ENCODE measurements at places on chromosomes 3 and 15. TPM values are rescaled to one million over a fixed set of nuclear protein-coding genes. Genes with fewer than 3 reads are reported as not detected.
A peak's percentile ranks its signal among the peaks of the same experiment; 100 is the strongest.

The SPTSSB gene
- not detected for total RNA-seq

DNA sequence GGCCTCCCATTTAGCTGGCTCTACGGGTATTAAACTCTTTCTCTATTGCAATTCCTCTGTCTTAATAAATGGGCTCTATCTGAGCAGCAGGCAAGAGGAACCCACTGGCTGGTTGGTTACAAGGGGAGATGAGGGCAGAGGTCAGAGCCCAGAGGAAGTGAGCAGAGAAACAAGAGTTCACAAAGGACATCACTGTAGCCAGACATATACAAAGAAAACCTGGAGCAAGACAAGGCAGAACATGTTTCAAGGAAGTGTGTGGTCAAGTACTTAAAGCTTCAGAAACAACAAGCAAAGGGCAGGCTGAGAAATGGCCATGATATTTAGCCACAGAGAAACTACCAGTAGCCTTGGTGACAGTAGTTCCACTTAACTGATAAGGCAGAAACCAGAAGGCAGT is 24.3 kb downstream of the SUSD5 start:
- DNase-seq = no peak

GRCh38 chr3:39911465-39912309 is 102.3 kb downstream of the MYRIP start:
- no peak for DNase-seq

- DNase-seq = peak; percentile 52
These were observed 110.5 kb upstream of the GAP43 start for GRCh38 chr3:115512565-115513415.

- DNase-seq = peak; percentile 22
These were observed 299.0 kb downstream of the NR2F2 start for GRCh38 chr15:96629511-96629910.

- peak; percentile 20 for DNase-seq
These were observed 739 bp downstream of the SNRPN start for GRCh38 chr15:24955531-24955921.

DNA sequence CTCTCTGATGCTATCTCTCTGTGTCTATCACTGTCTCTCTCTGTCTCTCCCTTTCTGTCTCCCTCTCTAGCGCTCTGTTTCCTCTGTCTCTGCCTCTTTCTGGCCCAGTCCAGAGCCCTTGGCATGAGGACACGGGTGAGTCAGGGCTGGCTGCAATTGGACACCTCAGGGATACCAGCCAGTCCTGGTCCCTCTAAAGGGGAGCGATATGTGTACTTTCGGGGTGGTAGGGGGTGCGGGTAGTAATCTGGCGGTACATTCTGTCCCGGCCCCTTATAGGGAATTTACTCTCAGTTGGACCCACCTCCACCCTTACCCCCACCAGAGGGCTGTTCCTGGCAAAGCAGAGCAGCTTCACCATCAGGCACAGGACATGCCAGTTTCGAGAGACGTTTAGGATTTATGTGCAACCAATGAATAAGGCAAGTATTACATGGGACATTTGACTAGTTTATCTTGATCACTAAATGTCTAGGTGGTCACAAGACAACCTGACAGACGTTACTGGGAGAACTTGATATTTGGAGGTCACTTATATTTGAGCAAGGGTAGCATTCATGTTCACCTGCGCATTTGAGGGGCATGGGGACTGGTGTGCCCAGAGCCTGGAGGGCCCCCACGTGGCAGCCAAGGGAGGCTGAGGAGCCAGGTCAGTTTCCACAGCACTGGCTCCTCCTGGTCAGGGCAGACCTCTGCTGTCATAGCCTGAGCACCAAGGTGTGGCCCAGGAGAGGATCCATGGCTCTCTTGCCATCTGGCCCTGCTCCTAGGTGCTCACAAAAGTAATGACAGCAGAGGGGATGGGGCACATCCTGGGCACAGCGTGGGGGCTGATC is 256.1 kb downstream of the PLCL2 start:
- peak; percentile 35 for DNase-seq

GRCh38 chr3:47856669-47857068 is 53.7 kb downstream of the DHX30 start:
- DNase-seq = no peak

DNA sequence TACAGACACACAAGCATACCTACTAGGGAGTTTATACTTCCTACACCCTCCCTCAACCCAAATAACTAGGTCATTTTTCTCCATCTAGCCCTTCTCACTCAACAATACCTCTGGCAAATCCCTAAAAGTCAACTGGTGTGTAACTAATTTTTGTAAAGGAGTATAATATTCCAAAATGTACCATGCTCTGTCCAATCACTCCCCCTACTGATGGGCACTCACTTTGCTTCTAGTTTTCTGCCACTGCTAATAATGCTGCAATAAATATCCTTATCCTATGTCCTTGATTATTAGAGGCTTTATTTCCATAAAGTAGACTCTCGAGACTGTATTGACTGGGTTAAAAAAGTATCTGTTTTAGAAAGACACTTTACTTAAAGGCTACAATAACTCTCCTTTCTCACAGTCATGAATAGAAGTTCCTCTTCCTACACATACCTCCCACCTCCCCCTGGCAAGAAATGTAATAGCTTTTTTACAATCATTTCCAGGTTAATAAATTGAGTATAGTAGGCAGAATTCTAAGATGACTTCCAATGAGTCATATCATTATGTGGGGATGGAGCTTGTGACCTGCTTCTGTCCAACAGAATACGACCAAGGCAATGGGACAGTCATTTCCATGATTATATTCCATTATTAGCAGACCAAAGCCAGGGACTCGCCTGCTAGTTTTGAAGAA is 30.0 kb downstream of the SHQ1 start:
- DNase-seq = no peak

GRCh38 chr3:56700151-56700550 is 17.1 kb upstream of the TASOR start:
- no peak for DNase-seq

DNA sequence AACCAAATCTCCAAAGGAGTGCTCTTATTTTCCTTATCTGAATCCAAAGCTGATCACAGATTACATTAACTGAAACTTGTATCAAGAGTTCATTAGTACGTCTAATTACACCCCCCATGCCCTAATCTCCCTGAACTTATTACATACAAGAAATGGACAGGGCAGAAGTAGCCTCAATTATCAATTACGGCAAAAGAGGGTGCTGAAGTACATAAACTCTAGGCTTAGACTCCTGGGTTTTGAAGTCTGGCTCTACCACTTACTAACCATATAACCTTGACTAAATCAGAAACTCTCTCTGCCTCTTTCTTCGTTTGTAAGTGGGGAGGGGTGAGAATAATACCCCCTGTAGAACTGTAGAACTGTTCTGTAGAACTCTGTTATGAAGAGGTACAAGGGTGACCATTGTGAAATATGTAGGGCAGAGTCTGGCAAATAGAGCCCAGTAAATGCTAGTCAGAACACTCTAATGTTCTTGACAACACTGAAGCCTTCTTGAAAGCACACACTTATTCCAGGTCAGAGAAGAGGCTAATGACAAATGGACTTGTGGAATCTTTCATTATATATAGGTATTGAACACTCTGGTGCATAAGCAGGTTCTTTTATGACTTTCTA is 19.6 kb upstream of the OR5K4 start:
- no peak for DNase-seq

GRCh38 chr15:43974852-43975251 is 148.1 kb downstream of the WDR76 start:
- DNase-seq = no peak

DNA sequence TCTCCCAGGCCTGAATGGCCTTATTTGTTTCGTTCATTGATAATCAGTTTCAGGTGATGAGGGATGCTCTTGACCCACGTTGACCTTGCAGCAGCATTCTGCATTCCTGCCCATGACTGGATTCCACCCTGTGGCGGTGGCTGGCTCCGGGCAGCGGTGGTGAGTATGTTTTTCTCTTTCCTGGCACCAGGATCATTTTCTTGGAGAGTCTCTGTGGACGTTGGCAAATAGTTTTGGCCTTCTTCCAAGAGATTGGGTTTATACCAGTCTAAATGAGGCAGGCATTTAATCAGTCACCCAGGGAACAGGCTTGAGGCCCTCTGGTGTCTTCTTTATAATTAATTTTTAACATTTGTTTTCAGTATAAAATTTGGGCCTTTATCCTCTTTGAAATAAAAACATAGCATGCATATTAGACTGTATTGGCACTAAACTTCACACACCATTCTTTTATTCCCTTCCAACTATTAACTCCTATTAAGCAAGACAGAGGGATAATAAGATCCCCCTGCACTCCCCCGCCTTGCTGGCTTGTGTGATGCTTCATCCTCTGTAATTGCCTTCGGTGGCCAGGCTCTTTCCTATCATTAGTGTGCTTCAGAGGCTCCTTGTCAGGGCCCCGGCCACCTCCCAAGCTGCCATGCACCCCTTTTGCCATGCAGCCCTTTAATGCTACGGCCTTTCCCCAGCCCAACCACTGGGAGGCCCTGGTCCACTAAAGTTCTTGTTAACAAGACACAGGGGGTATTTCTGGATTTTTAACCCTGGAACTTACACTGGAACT is 176.2 kb upstream of the TOPAZ1 start:
- DNase-seq = peak; percentile 25

DNA sequence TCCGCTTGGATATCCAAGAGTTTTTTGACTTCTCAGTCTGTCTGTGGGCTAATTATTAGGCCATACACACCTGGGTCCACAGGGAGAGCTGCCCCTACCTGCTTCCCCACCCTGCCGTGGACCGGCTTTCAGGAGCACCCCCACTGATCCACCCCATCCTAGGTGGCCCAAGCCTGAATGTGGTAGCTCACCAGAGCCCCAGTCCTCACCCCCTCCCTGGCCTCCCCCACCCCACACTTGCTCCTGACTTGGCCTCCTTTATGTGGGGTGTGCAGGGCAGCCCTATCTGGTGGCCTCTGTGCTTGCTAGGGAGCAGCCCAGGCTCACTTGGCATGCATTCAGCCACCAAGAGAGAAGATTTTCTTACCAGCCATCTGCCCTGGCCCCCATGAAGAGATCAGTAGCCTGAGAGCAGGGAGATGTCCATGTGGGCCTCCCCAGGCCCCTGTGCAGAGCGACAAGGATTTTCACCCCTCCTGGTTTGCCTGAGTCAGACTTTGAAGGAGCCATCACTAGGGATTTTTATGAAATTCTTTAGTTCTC is 11.2 kb downstream of the LRRK1 start:
- no peak for DNase-seq

GRCh38 chr3:31596176-31596575 is 63.5 kb downstream of the STT3B start:
- no peak for DNase-seq

The MLF1 gene
- total RNA-seq = 34.9 TPM

DNA sequence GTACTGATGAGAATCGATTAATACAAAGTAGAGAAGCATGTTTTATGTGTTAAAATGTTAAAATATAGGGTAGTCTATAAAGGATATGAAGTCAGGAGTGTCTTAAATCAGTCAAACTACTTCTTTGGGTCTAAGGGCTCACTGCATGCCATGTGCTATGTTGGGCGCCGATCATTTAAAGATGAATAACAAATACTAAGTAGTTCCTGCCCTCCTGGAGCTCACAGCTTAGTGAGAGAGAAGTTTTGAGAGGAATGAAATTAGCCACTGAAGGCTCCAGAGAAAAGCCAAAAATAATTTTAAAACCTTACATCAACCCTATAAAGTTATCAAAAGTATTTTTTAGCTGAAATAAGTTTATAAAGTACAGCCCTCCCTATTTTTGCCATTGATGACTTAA is 44.5 kb downstream of the BLM start:
- no peak for DNase-seq

GRCh38 chr15:93028632-93029213 is 60.3 kb downstream of the RGMA start:
- no peak for DNase-seq

DNA sequence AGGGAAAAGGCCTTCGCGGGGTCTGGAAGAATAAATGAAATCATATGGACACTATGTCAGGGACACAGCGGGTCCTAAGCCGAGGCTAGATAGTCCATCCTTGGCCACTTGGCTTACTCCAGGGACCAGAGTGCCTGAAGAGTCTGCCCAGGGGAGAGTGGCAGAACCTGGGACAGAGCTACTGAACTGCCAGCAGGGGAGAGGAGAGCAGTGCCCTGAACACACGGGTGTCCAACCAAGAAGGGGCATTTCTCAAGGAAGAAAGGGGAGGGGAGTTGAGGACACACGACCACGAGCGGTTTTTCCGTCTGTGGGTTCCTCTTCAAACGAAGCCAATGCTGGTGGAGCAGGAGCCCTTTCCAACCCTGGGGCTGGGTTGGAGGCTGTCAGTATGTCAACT is 1.0 kb downstream of the ACAN start:
- no peak for DNase-seq

DNA sequence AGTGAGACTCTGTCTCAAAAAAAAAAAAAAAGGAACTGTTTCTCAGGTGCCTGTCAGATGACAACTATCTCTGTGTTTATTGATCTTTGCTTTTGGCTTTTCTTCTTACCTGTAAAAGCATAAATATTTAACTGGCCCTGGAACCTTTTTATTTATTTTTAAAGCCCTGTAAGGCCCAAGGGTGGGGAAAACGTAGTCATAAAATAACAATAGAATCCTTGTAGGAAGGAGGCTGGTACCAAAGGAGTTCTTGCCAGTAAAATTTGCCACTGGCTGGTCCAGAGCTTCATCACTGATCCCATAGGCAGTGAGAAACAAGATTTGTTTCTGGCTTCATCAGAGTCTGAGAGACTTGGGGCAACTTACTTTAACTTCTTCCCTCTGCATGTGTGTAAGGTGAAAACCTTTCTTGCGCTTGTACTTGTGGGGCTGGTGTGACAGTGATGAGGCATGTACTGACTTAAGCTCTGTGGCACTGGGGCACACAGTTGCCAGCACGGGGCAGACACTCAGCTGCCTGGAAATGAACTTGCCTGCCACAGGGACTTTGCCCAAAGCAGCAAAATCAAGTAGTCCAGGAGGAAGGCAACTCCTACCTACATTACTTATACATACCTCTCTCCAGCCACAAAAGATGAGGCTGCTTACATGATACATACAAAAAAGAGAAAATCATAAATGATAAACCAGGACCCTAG is 19.6 kb downstream of the B4GALT4 start:
- DNase-seq = no peak

GRCh38 chr3:65953301-65953812 is 85.4 kb downstream of the MAGI1 start:
- peak; percentile 17 for DNase-seq

All from Daoy (cell line).